ENCODE measurements at places on chromosomes 2 and 18.

DNA sequence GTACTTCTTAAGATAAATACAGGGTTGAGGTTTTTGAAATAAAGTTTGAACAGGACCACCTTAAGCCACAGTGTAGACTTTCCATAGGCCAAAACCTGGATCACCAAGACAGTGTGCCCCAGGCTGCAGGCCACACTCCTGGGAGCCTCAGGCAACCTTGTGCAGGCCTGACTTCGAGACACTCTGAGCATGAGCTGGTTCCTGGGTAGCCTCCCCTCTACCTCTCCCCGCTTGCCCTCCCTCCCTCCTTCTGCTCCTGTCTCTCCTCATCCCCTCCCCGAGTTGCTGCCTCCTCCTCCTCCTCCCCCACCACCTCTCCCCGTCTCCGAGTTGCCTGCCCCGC is 10.6 kb upstream of the PROC start:
- DNase-seq = no peak

- no peak for DNase-seq
Measured at GRCh38 chr2:27003007-27003406, 29.8 kb upstream of the TMEM214 start.

DNA sequence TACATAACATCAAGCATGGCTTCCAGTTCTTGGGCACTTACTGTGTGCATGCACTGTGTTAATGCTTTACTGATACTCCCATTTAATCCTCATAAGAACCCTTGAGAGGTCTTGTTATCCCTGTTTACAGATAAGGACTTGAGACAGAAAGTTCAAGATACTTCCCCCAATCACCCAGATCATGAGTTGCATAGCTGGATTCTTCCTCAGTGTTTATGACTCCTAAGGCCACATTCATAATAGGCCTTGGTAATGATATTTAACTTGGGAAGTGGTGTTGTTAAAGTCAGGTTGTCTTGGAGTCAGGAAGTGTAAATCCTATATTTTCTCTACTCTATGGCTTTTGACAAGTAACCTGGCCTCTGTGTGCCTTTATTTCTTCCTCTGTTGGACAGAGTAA is 22.7 kb downstream of the NOSTRIN start:
- DNase-seq = no peak

GRCh38 chr18:13424363-13424762 is 205.8 kb downstream of the LDLRAD4 start:
- no peak for DNase-seq

DNA sequence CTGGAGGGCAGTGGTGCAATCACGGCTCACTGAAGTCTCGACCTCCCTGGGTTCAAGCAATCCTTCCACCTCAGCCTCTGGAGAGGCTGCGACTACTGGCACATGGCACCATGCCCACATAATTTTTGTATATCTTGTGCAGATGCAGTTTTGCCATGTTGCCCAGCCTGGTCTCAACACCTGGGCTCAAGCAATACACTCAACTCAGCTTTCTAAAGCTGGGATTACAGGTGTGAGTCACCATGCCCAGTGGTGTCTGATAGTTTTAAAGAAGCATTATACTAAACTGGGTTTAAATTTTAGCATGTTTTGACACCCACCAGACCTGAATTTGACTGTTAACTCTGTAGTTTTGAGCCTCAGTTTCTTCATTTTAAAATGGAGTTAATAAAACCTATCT is 109.4 kb upstream of the SLC38A11 start:
- DNase-seq = no peak

DNA sequence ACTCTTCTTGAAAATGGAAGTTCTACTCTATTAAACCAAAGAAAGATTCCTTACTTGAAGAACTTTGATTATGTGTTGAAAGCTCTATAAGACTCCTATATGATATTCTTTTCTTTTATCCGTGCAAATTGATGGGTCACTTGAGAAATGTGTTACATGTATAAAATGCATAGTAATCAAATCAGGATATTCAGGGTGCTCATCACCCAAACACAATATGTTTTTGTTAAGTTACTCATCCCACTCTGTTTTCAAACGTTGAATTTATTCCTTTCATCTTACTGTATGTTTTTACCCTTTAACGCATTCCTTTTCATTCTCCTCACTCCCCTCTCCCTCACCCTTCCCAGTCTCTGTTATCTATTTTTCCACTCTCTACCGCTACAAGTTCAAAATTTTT is 305.5 kb upstream of the KYNU start:
- DNase-seq = no peak

- DNase-seq = no peak
Measured at GRCh38 chr2:41768310-41768709, 279.5 kb upstream of the PKDCC start.

DNA sequence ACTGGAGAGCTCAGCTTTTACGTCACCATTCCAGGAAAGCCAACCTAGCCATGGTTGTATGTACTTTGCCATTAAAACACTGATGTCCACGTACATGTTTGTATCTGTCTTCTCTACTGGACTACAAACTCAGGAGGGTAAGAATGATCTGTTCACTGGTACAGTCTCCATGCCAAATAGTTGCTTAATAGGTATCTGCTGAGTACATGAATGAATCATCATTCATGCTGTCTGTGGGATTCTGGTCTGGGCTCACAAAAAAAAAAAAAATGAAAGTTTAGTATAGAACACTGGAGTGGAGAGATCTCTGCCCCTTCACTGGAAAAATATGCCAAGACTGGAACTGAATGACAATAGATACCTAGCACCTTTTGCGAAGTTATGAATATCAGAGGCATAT is 102.6 kb upstream of the ITGA4 start:
- no peak for DNase-seq

- DNase-seq = no peak
Measured at GRCh38 chr2:56380861-56381260, 197.1 kb downstream of the CCDC85A start.

DNA sequence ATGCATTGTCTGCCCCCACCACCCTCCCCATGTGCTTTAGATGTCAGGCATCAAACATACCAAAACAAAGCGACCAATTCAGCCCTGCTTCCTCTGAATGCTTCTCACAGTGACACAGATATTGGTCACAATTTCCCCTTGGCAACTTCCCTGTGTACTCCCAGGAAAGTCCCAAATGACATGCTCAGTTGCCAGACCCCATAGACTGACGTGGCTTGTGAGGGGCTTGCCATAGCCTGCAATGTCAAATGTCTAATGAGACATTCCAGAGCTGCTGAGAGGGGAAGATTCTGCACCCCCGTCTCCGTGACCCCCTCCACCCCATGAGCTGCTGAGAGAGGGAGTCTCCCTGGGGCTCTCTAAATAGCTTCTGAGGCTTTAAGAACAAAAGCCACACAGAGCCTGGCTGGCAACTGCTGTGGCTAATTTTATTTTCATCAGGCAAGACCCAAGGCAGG is 47.3 kb downstream of the RFTN2 start:
- no peak for DNase-seq

GRCh38 chr2:242034138-242034537 is 164.6 kb downstream of the RTP5 start:
- no peak for DNase-seq

GRCh38 chr2:153169609-153170008 is 309.0 kb downstream of the RPRM start:
- no peak for DNase-seq

DNA sequence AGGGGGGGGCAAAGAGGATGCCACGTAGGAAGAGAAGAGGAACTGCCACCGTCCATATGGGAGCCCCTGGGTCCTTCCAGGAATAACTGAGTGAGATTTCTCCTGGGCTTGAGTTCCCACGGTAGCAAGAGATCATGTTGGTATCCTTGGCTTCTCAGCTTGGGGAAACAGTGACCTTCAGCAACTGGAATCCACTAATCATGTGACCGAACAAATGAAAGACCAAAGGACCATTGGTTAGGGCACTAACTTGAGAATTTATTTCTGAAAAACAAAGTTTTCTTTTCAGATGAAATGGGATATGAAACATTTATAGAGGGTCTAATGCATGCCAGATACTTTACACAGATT is 259.4 kb upstream of the ID2 start:
- no peak for DNase-seq

- DNase-seq = peak; percentile 48
Measured at GRCh38 chr2:47272031-47272864, 117.1 kb upstream of the STPG4 start.

DNA sequence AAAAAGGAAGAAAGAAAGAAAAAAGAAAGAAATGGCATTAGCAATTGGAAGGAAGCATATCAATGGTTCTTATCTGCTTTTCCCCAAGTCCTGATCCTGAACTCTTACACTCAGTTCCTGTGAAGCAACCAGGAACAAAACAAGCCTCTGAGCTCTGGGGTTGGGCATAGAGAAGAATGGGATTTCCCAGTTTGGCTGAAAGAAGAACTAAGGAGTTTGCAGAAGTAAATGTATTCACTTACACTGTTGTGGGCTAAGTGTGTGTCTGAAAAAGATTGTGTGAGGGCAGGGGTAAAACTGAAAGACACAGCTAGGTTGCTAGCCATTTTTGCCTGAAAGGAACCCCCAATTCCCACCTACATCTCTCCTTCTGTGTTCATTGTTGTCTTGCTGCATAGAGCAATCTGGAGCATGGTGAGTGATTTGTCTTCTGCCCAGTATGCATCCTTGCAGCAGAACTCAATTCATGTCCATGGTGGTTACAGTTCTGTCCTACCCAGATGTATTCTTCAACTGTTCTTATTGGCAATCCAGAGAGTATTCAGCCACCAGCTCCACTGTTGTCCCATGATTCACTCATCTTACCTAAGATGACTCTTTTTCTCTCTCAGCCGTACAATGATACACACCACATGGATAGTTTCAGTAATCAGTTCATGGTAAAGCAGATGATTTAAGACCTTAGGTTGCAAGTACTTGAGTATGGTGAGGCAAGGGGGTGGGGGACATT is 348.7 kb downstream of the ARHGAP15 start:
- no peak for DNase-seq

GRCh38 chr2:181458871-181459270 is 1.7 kb downstream of the ITGA4 start:
- no peak for DNase-seq

GRCh38 chr18:35707674-35708073 is 126.1 kb downstream of the GALNT1 start:
- DNase-seq = no peak

DNA sequence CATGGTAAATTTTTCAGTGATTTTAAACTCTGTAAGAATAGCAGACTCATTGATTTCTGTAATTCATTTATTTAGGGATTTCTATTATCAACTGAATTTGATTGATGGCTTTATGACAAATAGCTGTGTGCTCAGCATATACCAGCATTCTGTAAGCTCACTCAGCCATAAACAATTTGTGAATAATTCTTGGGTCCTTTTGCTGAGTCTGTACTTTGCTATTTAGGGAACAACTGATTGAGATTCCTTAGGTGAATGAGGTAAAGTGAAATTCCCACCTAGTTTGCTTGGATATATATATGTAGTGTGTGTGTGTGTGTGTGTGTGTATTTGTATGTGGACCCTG is 76.7 kb upstream of the CAVIN2 start:
- DNase-seq = no peak

GRCh38 chr2:20186078-20186854 is 38.7 kb downstream of the SDC1 start:
- DNase-seq = no peak

DNA sequence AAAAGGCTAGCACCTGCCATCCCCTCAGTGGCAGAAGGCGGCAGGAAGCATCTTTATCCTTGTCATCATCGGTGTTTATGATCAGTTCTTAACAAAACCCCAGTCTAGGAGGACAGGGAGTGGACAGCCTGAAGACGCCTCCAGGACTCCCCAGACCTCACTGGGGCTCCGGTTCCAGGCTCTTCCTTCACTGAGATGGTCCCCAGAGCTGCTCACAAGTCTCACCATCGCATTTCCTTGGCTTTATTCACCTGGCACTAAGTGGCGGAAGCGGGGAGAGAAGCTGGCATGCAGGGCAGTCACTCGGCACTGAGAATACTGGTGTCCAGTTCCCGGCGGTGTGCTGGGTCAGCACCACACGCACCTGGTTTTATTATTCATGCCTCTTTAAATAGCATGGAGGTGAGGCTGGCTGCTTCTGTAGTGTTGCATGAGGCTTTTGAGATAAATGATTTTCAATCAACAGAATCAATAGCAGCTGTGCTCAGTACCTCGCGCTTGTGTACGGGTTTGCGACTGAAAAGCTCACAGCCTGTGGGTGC is 68.7 kb downstream of the CABLES1 start:
- no peak for DNase-seq

DNA sequence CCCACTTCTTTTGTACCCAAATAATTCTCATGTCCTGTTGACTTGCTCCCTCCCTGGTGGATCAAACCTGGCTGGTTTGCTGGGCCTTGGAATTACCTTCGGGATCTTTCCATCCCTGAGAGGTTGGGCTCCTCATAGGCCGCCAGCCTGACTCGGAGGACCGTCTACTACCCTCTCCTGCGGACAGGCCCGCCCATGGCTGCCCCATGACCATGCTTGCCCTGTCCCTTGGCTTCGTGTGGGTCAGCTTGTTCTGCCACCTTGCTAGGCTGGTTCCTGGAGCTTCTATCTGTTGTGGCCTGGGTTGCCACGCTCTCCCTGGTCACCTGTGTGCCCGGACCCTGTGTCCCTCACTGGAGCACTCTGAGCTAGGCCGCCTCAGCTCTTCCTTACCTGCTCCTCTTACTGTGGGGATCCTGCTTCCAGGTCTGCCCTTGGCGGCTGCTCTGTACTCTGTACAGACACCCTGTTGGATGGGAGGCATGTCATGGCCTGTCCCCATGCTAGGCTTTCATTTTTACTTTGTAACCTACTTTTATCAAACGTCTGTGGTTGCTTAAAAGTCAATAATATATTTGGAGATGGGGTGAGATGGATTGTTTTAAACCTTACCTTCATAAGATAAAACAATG is 29.7 kb upstream of the FHL2 start:
- DNase-seq = no peak

DNA sequence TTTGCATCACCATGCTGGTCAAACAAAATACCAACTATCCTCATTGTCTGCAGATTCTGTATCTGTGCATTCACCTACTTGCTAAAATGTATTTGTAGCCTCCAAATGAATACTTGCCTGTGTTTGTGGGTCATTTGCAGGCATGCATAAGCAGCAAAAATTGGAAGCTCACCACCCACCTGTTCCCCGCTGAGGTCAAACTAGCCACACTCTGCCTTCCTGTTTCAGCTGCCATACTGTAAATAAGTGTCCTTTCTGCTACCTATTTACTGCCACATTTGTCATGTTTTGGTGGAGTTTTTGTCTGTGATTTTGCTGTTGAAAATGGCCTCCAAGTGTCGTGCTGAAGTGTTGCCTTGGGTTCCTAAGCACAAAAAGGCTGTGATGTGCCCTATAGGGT is 50.0 kb upstream of the ACMSD start:
- DNase-seq = no peak

DNA sequence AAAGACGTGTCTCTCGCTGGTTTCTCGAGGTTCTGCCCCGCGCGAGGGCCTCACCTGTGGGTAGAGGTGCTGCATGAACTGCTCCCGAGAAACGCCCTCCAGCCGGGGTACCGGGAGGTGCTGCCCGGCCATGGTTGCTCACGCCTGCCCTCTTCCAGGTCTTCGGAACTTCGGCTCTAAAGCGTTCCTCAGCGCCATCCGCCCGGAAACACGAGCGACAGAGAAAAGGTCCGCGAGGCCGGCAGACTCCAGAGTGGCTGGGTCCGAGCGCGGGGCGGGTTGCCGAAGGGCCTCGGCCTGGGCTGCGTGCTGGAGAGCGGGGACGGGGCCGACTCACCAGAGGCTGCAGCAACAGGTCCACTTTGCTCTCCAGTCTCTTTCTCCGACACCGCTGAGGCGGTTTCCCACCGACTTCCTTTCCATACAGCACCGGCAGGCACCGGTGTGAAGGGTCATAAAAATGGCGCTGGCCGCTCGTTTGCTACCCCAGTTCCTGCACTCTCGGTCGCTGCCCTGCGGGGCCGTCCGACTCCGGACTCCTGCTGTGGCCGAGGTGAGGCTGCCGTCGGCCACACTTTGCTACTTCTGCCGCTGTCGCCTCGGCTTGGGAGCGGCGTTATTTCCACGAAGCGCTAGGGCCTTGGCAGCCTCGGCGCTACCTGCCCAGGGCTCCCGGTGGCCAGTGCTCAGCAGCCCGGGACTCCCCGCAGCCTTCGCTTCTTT is at the start of the genes MAIP1 and TYW5:
MAIP1 (plus strand) TSS at position 244 of the 723 bp plus-strand sequence; CDS start at position 461, 217 bp downstream.
TYW5 (minus strand) TSS at position 153 of the 723 bp plus-strand sequence; CDS start at position 132, 21 bp downstream.
- DNase-seq = peak; percentile 77

Data from NCI-H774 (cell line).